NAMALWA (cell line): ENCODE measurements at places on chromosomes 6 and 20.

DNA sequence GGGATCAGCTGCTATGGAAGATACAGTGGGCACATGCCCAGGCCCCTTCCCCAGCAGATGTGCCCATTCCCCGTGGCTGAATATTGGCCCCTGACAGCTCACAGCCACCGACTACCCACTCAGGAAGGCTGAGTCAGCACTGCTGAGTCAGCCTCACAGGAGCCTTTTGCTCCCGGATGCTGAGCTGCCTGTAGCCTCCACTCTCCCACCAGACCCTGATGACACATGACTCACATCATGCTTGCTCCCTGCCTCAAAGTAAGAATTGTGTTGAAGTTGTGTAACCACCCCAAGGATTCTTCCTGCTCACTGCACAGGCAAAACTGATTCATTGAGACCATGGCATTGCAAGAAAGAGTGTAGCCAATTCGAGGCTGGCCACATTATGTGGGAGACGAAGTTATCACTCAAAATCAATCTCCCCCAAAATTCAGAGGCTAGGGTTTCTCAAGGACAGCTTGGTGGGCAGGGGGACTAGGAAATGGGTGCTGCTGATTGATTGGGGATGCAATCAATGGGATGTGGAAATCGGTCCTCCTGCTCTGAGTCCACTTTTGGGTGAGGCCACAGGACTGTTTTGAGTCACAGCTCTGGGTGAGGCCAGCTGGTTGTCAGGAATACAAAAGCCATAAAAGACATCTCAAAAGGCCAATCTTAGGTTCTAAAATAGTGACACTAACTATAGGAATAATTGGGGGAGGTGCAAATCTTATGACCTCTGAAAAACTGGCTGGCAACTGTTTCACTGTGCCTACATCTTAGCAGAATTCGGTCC, 556.6 kb upstream of the CDH4 start:
- DNase-seq = no peak

DNA sequence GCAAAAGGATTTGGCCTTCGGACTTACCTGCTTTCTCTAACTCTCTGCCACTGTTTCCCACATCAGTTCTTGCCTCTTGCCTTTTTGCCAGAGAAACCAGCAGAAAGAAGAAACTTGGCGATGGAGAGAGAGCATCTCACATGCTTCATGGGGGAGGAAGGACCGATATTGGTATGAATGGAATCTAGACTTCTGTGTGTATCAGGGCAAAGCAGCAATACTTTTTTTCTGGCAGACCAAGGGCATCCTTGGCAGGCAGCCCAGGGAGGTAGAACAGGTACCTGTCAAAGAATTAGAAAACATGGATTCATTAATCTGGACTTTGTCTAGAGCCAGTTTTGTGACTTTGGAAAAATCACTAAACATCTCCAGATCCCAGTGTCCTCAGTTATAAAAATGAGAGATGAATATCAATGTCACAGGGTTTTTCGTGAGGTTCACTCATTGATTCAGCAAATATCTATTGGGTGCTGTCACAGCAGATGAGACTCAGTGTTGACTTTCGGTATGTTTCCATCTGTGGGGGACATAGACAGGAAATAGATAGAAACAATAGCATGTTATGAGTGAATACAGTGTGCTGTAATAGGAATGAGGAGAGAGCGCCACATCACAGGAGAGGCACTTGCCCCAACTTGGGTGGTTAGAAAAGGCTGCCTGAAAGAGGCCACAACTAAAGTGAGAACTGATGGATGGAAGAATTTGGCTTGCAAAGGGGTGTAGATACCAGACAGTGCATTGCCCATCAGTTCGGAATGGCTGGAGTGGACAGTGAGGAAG, 114.1 kb downstream of the CD83 start:
- no peak for DNase-seq

DNA sequence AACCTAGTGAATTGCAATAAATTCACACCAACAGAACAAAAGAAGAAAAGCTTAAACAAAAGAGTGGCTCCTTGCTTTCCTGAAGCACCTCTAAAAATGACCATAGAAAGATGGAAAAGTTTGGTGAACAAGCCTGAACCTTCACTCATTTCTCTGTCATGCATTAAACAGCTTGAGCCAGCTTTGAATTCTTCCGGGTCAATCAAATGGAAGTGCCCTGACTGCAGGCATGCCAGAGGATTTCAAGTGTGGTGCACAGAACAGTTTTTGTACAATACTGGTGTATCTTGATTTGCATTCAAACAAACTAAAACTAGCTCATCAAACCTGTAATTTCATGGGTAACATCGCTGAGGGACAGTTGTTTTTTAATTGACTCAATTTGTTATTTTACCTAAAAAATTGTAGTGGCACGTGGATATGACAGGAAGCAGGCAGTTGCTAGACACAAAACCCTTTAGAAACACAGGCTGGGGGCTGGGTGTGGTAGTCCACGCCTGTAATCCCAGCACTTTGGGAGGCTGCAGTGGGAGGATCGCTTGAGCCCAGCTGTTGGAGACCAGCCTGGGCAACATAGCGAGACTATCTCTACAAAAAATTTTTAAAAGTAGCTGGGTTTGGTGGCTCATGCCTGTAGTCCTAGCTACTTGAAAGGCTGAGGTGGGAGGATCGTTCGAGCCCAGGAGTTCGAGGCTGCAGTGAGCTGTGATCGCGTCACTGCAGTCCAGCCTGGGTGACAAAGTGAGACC, 9.1 kb downstream of the CASS4 start:
- no peak for DNase-seq

DNA sequence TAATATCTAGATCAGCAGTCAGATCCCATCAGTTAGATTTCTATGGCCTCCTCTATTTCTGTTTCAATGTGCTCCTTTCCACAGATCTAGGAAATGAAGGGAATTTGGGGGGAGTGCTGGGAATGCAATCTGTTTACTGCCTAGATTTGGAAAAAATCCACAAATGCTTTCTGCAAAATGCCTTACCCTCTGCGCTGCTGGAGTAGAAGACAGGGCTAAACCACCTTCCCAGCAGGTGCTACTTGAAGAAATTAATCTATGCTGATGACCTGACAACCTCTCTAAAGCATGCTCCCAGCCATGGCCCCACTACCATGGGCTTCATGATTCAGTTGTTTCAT, 46.2 kb downstream of the LY86 start:
- no peak for DNase-seq

- no peak for DNase-seq
Observed at GRCh38 chr6:449486-450419, 58.2 kb downstream of the IRF4 start.

DNA sequence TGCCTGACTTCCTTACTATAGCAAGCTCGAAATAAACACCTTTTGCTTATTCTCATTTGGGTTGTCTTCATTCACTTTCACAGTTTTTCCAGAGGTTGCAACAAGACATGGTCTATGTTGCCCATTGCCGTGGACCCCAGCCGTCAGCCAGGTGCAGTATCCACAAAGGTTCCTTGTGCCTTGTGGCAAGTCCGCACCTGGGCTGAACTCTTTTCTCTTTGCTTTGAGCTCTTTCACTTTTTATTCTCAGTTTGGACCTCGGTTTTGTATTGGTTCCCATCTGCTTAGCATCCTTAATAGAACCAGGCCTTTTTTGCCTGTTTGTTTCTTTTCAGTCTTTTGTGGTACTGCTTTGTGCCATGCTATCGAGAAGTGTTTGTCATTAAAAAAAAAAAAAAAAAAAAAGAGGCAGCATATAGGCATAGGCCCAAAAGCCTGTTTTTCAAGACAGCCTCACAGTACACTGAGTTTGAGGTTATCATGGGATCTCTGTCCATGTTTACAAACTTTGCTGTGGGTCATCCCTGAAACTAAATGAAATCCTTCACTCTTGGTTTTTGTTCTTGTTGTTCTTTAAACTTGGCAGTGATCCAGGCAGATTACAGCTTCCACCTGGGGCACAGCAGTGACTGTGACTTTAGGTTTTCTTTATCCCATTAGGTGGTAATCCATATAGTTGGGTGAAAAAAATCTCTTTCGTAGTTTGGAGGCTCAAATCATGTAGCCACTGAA, 33.3 kb downstream of the GSTA3 start:
- DNase-seq = no peak

DNA sequence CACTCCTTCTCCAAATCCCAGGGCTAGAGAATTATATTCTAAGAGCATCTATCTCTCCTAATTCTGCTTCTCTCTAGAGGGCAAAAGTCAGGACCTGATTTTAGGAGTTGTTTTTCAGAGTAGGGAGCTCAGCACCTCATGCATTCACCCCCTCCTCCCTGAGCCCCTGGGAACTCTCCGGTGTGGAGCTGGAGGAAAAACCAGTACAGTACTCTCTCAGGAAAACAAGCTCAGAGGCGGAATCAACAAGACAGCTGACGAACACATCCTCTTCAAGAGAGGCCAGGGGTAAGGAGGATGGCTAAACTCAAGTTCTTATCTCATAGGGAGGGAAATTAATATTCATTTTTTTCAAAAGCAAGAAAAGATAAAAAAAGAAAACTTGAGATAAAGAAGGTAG, 120.1 kb upstream of the CDYL start:
- no peak for DNase-seq
